Left ventricle myocardium inferior (tissue), 1 donor: ENCODE measurements at places on chromosomes 13 and 19. TPM values are rescaled to one million over a fixed set of nuclear protein-coding genes. Genes with fewer than 3 reads are reported as not detected.

The NOVA2 gene
- total RNA-seq: 5.0 TPM

The LENG9 gene
- 1.7 TPM for total RNA-seq

The IL12RB1 gene
- 0.44 TPM for total RNA-seq

The ZNF93 gene
- 1.3 TPM for total RNA-seq

The HTR2A gene
- total RNA-seq: 0.11 TPM

The IRF2BP1 gene
- total RNA-seq: 18.5 TPM

The LRRC4B gene
- 0.47 TPM for total RNA-seq

The HPN gene
- total RNA-seq: 3.4 TPM

The ELSPBP1 gene
- not detected for total RNA-seq

The TRPM4 gene
- total RNA-seq: 31.5 TPM

The SHANK1 gene
- 0.25 TPM for total RNA-seq

DNA sequence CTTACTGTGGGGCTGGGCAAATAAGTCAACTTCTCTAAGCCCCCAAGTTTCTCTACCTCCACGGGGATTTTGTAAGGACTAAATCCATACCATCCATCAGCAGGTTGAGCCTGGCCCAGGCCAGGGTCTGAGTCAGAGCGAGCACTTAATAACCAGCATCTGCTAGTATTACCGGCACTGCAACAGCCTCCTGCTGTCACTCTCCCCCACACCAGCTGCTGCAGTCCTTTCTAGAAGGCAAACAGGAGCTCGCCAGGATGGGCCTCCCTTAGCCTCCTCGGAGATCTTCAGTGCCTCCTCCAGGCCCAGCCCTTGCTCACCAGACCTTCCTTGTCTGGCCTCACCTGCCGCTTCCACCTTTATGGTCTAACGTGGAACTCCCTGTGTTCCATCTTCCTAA lies 3.2 kb downstream of the NAPA start:
- DNase-seq: no peak

DNA sequence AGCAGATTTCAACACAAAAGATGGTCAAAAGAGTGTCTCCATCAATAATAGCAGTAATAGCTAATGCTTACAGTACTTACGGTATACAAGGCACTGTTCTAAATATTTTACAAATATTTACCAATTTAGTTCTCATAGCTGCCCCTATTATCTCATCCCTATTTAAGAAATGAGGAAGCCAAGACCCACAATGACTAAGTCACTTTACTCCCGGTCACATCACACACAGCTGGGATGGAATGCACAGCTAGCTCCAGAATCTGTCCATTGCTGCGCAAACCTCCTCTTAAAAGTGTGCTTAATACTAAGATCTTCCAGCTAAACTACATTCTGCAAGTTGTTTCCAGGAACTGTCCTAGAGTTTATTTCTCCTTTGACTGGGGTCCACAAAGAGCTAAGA lies 63.4 kb downstream of the RAP2A start:
- DNase-seq: no peak

DNA sequence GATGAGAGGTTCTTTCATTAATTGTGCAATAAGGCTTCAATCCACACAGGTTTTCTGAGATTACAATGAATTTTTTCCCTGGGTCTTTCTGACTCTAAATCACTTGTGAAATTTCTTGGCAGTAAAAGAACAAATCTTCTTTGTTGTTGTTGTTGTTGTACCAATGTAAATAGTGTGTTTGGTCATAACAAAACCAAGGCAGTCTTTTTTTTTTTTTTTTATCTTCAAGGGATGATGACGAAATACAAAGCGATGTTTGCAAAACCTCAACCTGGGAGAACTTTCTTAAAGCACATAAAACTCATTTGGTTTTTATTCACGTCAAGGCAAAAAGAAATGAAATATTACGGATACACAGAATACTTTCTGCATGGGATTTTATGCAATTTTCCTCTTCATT lies 462.0 kb downstream of the LIG4 start:
- DNase-seq: no peak

- no peak for DNase-seq
Observed at GRCh38 chr13:44484562-44485138, 91.5 kb downstream of the TSC22D1 start.

DNA sequence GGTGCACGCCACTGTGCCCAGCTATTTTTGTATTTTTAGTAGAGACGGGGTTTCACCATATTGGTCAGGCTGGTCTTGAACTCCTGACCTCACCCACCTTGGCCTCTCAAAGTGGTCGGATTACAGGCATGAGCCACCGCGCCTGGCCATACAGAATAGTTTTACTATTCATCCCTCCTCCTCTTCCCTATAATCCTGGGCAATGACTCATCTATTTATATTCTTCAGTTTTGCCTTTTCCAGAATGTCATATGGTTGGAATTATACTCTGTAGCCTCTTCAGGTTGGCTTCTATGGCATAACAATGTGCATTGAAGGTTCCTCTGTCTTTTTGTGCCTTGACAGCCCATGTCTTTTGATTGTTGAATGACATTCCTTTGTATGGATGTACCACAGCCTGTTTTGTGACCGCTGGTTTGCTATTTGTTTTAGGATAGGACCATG lies 22.2 kb upstream of the LRP3 start:
- DNase-seq: no peak

- DNase-seq: no peak
Observed at GRCh38 chr13:40254394-40254793, 412.0 kb downstream of the FOXO1 start.

- no peak for DNase-seq
Observed at GRCh38 chr13:28299916-28300315, 161.6 kb downstream of the PAN3 start.

DNA sequence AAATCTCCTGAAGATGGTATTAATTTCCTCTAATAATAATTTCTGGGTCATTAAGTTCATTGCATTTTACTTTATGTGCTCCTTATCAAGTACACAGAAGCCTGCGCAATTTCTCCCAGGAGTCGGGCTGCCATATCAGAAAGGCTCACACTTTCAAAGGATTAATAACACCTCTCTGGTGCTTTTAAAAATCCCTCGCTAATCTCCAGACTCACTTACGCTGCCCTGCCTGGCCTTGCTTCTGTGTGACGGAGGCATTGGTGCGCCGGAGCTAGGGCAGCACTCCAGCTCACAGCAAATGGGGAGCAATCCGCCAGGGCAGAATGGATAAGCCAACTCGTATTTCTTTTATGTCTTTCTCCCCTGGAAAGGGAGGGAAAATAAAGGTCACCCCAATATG lies 300.8 kb downstream of the EFNB2 start:
- no peak for DNase-seq

GRCh38 chr19:12763100-12763499 lies 11.5 kb downstream of the BEST2 start:
- peak; percentile 77 for DNase-seq

- DNase-seq: no peak
Observed at GRCh38 chr13:85194482-85194881, 604.7 kb downstream of the SLITRK6 start.

DNA sequence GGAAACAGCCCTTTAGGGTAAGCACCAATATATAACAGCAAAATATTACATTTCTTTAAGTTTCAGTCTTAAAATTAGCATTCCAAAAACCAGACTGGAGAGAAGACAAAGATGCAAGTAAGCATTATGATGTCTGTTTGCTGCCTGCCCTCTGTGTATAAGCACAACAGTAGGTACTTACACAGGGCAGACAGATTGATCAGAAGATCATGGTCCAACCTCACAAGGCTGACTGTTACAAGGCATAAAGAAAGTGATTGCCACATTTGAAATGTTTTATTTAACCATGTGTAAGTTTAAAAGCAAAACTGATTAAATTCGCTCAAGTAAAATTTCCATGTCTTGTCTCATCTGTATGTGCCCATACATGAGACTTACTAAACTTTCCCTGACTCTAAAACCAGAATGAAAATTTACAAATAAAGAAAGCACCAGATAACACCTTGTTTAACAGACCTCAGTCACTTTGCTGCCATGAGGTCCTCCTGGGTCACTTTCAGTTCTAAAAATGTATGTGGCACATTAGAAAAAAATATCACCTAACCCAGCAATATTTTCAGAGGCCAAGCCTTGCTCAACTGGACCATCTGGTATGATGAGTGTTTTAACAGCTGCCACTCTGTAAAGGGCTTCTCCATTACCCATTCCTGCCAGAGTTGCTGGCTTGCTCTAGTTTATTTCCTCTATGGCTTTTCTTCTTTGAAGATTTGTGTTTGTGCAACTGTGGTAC lies 297.0 kb downstream of the RBM26 start:
- DNase-seq: no peak

DNA sequence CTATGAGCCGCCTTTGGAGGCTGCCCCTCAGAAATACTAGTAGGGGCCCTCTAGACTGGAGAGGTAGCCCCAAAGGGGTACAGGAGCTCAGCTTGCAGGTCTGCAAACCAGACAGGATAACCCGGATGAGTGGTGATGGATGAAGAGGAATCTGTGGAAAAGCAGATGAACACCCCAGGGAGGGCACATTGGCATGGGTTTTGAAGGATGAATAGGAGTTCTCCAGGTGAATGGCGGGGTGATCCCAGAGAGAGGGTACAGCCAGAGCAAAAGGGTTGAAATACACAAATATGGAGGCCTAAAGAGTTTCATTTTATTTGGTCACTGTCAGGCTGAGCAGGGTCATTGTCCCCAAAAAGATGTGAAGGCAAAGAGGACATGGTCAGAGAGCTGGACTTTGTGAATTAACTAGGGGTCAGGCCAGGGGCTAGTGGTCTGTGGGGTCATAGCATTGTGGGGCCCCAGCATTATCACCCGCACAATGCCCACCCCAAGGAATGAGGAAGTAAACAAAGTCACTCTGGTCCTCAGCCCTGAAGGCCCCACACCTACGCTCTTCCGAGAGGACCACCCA lies 4.8 kb downstream of the NR2F6 start:
- DNase-seq: no peak

DNA sequence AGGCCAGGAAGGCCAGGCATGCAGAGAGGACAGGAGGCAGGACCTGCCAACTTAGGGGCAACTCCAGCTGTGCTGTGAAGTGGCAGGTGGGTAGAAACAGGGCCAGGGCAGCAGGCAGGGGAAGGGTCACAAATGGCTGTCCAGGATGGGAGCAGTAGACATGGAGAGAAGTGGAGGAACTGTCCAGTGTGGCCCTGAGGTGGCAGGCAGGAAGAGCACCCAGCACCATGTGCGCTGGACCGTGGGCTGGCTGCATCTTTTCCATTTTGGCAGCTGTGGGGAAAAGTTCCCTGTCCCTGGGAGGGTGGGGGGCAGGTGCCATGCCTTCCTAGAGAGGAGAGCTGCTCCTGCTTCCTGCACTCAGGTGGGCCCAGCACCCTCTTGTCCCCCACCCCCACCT lies 13.8 kb downstream of the DEDD2 start:
- no peak for DNase-seq

GRCh38 chr13:21089830-21090229 lies 28.4 kb upstream of the LATS2 start:
- DNase-seq: no peak

GRCh38 chr13:44439452-44440024 lies 65.9 kb downstream of the SERP2 start:
- no peak for DNase-seq

DNA sequence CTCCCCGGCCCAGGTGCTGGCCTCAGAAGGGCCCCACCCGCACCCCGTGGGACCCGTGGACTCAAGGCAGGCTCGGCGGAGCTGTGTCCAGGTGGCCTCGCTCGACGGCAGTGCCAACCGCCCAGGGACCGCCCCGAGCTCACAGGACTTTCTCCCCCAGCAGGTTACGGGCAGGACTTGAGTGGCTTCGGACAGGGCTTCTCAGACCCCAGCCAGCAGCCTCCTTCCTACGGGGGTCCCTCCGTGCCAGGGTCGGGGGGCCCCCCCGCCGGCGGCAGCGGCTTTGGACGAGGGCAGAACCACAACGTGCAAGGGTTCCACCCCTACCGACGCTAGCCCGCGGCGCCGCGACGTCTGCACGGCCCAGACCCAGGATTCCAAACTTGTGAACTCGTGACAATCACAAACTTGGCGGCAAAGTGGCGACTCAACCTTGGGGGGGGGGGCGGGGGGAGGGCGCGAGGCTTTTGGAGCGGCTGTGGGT lies 3.6 kb upstream of the RPS15 start:
- no peak for DNase-seq

GRCh38 chr13:52061587-52061986 lies 37.1 kb downstream of the UTP14C start:
- DNase-seq: no peak

DNA sequence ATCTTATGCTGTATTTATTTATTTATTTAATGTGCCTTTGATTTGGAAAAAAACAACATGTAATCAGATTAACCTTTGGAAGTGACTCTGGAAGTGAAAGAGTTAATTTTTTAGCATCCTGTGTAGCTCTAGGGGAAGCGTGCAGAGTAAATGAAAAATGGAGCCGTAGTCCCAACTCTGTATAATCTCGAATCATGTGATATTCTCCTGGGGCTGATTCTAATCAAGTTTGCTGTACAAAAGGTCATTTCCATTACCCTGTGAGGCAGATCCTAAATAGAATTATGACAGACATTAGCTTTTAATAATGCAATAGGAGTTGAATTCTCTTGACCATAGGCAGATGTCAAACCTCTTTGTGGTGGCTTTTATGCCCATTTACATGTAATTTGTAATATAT lies 238.6 kb upstream of the CSNK1A1L start:
- no peak for DNase-seq

DNA sequence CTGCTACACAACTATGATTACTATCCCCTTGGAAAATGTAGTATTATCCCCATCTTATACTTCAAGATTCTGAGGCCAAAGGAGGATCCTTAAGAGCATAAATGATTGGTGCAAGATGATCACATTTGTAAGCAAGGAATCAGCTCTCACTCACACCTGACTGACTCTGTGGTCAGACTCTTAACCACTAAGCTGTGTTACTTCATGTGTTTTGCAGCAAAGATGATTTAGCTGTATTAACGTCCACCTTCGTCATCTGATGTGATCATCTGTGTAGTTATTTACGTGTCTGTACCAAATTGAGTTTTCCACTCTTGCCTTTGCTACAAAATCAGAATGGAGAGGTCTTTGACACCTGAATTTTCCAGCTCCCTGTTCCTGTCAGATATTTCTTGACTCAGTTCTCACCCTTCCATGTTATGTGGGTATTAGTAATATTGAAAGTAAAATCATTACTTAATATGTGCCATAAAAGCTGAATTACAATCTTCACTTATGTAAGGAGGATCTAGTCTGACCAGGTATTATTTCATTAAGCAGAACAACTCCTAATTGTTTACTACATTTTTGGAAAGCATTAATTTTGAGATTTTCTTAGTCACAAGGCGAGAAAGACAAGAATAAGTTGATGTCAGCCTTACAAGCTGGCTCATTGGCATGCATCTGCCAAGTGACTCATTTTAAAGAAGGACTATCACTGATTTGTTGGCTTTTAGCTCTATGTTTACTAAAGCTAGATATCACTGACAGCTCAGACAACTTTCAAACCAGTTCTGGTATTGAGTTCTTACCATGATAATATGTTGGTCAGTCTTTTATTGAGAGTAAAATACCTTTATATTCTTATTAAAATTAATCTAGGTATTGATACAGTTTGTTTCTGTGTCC lies 1279.8 kb upstream of the PCDH9 start:
- DNase-seq: no peak
